Brain (organoid and tissue), 16 donors: ENCODE measurements at places on chromosomes 11 and 22. TPM values are rescaled to one million over a fixed set of nuclear protein-coding genes. Genes with fewer than 3 reads are reported as not detected.

The LRRN4CL gene
- 0.36 TPM for polyA plus RNA-seq

The SAA1 gene
- 3.4 TPM for polyA plus RNA-seq

The BIK gene
- 3.6 TPM for polyA plus RNA-seq

The MS4A8 gene
- polyA plus RNA-seq: 232 TPM

The CLMP gene
- 17.6 TPM for polyA plus RNA-seq

The CHRDL2 gene
- polyA plus RNA-seq: 0.76 TPM

The RBFOX2 gene
- polyA plus RNA-seq: 67.0 TPM

The OR10D3 gene
- not detected for polyA plus RNA-seq

The CDPF1 gene
- 11.0 TPM for polyA plus RNA-seq

The KDELR3 gene
- 1.1 TPM for polyA plus RNA-seq

The MYBPC3 gene
- polyA plus RNA-seq: not detected

The PRRG4 gene
- 0.90 TPM for polyA plus RNA-seq

The NDUFS8 gene
- polyA plus RNA-seq: 339 TPM

The AP5B1 gene
- 1.7 TPM for polyA plus RNA-seq

The SLC15A3 gene
- 11.9 TPM for polyA plus RNA-seq
